ENCODE measurements at places on chromosomes 6 and 20.

DNA sequence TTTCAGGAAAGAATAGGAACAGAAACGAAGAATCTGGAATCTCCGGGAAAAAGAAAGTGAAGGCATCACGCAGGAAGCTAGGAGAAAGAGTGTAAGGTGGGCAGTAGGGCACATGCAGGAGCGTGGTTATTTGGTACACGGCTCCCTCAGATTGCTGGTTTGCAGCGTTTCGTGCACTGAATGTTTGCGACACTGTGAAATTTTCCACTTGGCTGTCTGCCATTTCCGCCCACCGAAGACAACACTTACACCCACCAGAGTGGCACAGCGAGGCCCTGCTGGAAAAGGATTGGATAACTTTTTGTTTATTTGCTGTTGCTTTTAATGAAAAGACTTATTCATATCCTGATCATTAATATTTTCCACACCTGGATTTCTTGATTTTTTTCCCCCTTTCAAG is 248.3 kb downstream of the GMPR start:
- no peak for ATAC-seq

GRCh38 chr6:159152782-159153181 is 16.4 kb upstream of the FNDC1 start:
- no peak for ATAC-seq

- ATAC-seq, result no peak
Observed at GRCh38 chr6:145360865-145361264, 374.5 kb downstream of the EPM2A start.

DNA sequence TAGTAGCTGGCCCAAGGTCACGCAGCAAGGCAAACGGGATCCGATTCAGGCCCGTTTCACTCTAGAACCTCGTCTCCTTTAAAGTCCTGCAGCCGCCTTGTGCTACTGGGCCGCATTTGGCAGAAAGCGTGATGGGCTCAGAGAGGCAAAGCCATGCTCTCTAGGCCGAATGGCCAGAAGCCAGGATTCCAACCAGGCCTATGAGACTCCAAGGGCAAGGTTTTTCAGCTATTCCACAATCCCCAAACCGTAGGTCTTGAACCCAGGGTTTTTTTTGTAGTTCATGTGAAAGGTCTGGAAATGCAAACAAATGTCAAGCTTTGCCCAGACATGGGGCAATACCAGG is 174.1 kb downstream of the PREX1 start:
- no peak for ATAC-seq

GRCh38 chr6:122416825-122417224 is 17.4 kb downstream of the HSF2 start:
- no peak for ATAC-seq

GRCh38 chr6:156686301-156686994 is 90.7 kb upstream of the ARID1B start:
- peak; percentile 37 for ATAC-seq

GRCh38 chr6:41049521-41049920 is 3.5 kb upstream of the APOBEC2 start:
- no peak for ATAC-seq

- no peak for ATAC-seq
Observed at GRCh38 chr6:87066449-87067333, 28.2 kb downstream of the CGA start.

DNA sequence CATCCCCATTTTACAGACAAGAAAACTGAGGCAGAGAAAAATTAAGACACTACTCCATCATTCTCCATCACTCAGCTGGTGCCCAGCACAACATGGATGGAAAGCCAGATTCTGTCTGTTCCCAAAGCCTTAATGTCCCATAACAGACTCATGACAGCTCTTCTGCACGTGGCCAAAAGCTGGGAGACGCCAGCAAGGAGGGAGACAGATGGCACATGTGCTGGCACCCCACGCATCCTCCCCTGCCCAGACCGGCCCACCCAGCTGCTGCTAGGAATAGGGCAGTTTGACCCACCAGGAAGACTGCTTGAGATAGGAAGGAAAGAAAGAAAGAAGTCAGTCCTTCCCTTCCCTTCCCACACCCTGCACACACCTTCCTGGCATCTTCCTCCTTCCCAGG is 96.3 kb downstream of the PREX1 start:
- ATAC-seq, result no peak

DNA sequence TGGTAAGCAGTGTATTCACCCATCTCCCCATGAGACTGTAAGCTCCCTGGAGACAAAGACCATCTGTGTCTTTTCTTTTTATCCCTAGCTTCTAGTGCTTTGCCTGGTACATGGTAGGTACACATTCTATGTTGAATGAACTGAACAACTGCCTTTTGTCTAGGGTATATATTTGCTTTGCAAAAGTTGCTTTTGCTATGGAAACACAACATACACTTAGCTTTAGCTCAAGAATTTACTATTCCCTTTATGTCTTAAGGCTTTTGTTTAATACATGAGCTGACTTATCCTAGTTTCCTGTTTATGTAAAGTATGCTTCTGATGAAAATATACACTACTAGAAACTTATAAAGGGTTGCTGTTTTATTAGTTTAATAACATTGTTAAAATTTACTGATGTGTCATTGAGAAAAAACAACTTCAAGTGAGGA is 198.2 kb downstream of the PRL start:
- no peak for ATAC-seq

- ATAC-seq, result no peak
Observed at GRCh38 chr6:4017834-4018170, 61.1 kb downstream of the FAM217A start.

- ATAC-seq, result no peak
Observed at GRCh38 chr6:43921548-43922425, 151.8 kb downstream of the VEGFA start.

GRCh38 chr6:34514593-34515472 is 41.3 kb downstream of the SPDEF start:
- no peak for ATAC-seq

DNA sequence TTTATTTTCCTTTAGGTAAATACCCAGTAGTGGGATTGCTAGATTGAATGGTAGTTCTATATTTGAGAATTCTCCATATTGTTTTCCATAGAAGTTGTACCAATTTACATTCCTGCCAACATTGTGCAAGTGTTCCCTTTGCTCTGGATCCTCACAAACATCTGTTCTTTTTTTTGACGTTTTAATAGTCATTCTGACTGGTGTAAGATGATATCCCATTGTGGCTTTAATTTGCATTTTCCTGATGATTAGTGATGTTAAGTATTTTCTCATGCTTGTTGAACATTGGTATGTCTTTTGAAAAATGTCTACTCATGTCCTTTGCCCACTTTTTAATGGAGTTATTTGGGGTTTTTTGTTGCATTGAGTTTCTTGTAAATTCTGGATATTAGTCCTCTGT is 85.6 kb downstream of the UBE3D start:
- ATAC-seq, result no peak

- no peak for ATAC-seq
Observed at GRCh38 chr6:32623693-32624092, 13.5 kb upstream of the HLA-DQA1 start.

DNA sequence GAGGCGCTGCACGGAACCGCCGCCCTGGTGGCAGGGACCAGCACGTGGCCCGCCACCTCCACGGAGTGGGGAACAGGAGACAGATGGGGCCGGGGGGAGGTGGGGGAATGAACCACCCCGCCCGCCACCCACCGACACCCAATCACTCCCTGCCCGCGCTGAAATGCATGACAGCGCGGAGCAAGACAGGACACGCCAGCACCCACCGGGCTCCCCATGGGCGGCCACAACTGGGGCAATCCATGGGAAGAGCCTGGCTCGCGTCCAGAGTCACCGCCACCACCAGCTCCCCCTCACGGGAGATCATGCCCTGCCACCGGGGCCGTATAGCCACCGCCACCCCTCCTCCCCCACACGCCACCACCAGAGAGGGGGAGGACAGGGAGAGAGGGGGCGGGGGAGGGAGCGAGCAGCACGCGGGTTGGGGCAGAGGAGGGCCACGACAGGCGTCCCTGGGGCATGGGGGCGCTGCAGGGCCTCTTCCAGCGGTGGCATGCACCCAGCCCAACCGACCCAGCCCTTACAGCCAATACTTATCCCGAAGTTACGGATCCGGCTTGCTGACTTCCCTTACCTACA is 744.3 kb upstream of the DEFB115 start:
- peak; percentile 62 for ATAC-seq

DNA sequence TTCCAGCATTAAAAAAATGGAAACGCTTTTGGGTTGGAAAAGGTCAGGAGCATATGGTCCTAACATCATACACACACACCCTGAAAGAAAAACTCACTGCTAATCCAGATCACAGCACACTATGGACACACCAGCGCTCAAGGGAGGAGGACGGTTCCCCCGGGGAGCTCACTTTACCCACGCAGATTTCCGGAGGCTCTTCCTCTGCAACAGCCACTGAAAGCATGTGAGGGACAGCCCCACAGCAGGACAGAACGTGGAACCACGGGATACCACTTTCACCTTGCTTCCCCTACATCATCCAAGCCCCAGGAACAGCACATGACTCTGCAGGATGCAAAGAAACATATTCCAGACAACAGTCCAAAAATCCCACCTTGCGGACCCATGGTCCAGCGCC is 13.2 kb downstream of the SNHG17 start:
- ATAC-seq, result no peak

GRCh38 chr6:27565839-27566779 is 93.2 kb upstream of the ZNF184 start:
- no peak for ATAC-seq

- ATAC-seq, result no peak
Observed at GRCh38 chr6:168126566-168127383, 47.8 kb upstream of the FRMD1 start.

DNA sequence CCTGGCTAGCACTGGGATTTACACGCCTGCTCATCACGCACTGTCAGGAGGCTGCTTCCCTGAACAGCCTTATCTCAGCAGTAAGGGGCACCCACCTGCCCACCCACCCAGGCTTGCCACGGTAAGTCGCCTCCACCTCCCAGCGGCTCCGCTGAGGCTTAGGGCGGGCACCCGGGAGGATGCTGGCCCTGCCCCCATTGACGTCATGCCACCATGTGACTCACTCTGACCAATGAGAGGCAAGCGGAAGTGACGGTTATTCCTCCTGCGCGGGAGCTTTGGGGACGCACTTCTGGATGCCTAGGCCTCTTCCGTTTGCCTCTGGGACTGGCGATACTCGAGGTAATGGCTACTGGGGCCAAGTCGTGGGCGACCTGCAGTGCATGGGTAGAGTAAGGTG is 256.8 kb downstream of the QKI start:
- ATAC-seq, result no peak
